ENCODE measurements at places on chromosomes 6 and 20. TPM values are rescaled to one million over a fixed set of nuclear protein-coding genes. Genes with fewer than 3 reads are reported as not detected.
A peak's percentile ranks its signal among the peaks of the same experiment; 100 is the strongest.

FOXF2 gene
- total RNA-seq: 0.61 TPM

MTG2 gene
- 26.6 TPM for total RNA-seq

MAP7 gene
- 3.3 TPM for total RNA-seq

DNAH8 gene
- total RNA-seq: not detected

KCNB1 gene
- 0.48 TPM for total RNA-seq

DNA sequence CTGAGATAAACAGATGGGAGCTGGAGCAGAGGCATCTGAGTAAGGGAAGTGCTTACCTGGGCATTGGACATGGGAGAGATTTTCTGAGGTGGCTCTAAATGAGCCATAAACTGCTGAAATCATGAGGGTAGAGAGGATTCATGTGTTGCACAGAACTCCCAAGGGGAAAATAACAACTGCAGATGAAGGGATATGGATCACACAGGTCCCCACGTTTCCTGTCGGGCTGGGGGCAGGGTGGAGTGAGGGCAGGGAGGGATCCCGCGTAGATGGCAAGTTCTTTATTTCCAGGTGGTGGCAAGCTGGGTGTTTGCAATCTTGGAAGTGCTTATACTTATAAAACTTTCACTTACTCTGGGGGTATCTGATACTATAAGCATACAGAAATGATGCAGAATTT, 422.6 kb upstream of the FLRT3 start:
- no peak overlapping the region for H3K27ac ChIP-seq
- no peaks in the 10 kb centered on the region for H3K27me3 ChIP-seq
- no peaks in the 10 kb centered on the region for H3K36me3 ChIP-seq
- H3K4me3 ChIP-seq: no peak overlapping the region
- no peaks in the 10 kb centered on the region for H3K4me1 ChIP-seq
- no peak for DNase-seq

GRCh38 chr6:66623050-66623449, 916.0 kb upstream of the EYS start:
- DNase-seq: no peak
- no peaks in the 10 kb centered on the region for H3K4me1 ChIP-seq
- H3K4me3 ChIP-seq: no peak overlapping the region
- H3K36me3 ChIP-seq: no peaks in the 10 kb centered on the region
- H3K27ac ChIP-seq: no peak overlapping the region

- H3K36me3 ChIP-seq: no peaks in the 10 kb centered on the region
- no peaks in the 10 kb centered on the region for H3K27me3 ChIP-seq
- no peaks in the 10 kb centered on the region for H3K4me1 ChIP-seq
- H3K27ac ChIP-seq: no peak overlapping the region
- no peak overlapping the region for H3K4me3 ChIP-seq
Observed at GRCh38 chr6:170268216-170269129, 22.4 kb downstream of the DLL1 start.

GRCh38 chr6:14946753-14947152, 299.1 kb upstream of the JARID2 start:
- DNase-seq: no peak
- no peak overlapping the region for H3K27ac ChIP-seq
- no peaks in the 10 kb centered on the region for H3K36me3 ChIP-seq
- no peak overlapping the region for H3K4me3 ChIP-seq
- H3K27me3 ChIP-seq: no peaks in the 10 kb centered on the region

DNA sequence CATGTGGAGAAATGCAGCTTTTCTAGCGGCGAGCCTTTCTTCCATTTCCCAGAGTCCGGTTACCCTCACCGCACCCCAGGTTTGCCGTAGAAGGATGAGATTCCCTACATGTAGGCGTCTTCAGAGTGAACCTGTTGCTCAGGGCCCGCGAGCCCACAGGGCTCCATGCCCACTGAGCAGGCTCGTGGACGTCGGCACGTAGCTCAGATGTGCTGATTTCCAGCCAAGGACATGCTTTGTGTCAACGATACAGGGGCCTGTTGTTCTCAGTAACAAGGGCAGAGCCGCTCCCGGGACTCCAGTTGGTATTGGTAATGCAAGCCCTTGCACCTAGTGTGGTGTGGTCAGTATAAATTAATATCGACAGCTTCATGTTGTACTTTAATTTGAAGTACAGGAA, 159.6 kb downstream of the MTHFD1L start:
- no peak overlapping the region for H3K4me3 ChIP-seq
- no peaks in the 10 kb centered on the region for H3K36me3 ChIP-seq
- H3K4me1 ChIP-seq: peaks cover 17% of the 10 kb centered on the region
- no peaks in the 10 kb centered on the region for H3K27me3 ChIP-seq
- no peak overlapping the region for H3K27ac ChIP-seq
- DNase-seq: no peak

DNA sequence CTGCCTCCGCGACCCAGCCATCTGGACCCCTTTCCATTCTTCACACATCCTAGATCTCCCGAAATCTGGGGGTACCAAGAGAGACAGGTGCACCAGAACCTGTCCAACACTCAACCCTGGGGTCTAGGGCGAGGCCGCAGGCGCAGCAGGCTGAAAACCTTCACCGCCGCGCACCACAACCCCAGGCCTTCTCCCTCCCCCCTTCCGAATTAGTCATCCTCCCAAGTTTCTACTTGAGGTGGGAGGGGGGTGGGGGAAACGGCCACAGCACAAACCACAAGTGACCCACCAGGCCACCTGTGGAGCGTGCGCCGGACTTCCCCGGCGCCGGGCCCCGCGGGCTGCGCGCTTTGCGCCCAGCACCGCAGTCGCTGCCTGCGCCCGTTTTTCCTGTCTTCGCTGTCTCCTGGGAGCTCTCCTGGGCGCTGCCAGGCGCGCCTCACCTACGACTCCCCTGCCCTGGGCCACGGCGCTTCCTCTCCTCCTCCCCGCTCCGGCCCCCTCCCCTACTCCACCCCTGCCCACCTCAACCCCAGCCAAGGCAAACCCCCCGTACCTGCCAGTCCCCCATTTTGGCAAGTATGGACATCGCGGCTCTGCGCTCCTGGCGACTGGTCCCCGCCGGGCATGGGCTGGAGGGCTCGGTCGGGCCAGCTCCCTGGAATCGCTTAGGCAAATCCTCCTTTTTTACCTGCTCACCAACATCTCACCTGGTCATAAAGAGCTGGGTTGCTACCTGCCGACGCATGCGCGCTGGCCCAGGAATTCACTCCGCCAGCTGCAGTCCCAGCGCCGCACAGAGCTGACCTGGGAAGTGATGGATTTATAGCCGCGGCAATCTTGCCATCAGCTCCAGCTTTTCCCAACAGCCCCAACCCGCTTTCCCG, 4.2 kb upstream of the TFAP2A start:
- H3K4me3 ChIP-seq: peak overlapping the region; percentile 33
- H3K27me3 ChIP-seq: peaks cover 98% of the 10 kb centered on the region
- H3K27ac ChIP-seq: no peak overlapping the region
- peaks cover 15% of the 10 kb centered on the region for H3K4me1 ChIP-seq

GRCh38 chr20:1811621-1812498, 83.3 kb upstream of the SIRPA start:
- peaks cover 67% of the 10 kb centered on the region for H3K4me1 ChIP-seq
- H3K36me3 ChIP-seq: no peaks in the 10 kb centered on the region
- no peak overlapping the region for H3K4me3 ChIP-seq
- H3K27ac ChIP-seq: peak overlapping the region; percentile 44

DNA sequence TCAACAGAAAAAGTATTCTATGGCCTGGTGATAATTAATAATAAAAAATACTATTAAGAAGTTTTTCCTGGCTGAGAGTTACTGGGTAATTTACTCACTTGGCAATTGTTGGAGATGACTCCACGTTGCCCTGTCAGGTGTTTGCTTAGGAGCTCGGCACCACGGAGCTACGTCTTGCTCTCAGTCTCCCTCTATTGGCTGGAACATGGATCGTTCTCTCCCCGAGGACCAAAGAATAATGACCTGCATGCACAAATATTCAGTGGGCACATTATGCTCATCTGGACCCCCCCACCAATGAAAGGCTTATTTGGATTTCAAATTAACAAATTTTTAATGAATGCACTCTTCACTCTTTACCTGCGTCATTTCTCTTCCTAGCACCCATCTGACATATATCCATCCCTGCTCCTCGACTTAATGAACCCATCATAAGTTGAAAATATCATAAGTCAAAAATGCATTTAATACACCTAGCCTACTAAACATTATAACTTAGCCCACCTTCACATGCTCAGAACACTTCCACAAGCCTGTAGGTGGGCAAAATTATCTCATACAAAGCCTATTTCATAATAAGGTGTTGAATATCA, 71.0 kb upstream of the CD83 start:
- H3K4me1 ChIP-seq: no peaks in the 10 kb centered on the region
- no peaks in the 10 kb centered on the region for H3K36me3 ChIP-seq
- no peak overlapping the region for H3K4me3 ChIP-seq
- H3K27ac ChIP-seq: no peak overlapping the region
- peaks cover 7% of the 10 kb centered on the region for H3K27me3 ChIP-seq
- no peak for DNase-seq

- DNase-seq: no peak
- no peak overlapping the region for H3K27ac ChIP-seq
- no peak overlapping the region for H3K4me3 ChIP-seq
- H3K36me3 ChIP-seq: no peaks in the 10 kb centered on the region
- no peaks in the 10 kb centered on the region for H3K27me3 ChIP-seq
Observed at GRCh38 chr20:18728165-18728869, 85.3 kb upstream of the SCP2D1 start.

GRCh38 chr6:158222066-158222465, 53.9 kb downstream of the GTF2H5 start:
- H3K36me3 ChIP-seq: no peaks in the 10 kb centered on the region
- no peaks in the 10 kb centered on the region for H3K27me3 ChIP-seq
- H3K4me3 ChIP-seq: no peak overlapping the region
- no peak overlapping the region for H3K27ac ChIP-seq
- H3K4me1 ChIP-seq: no peaks in the 10 kb centered on the region

Measured in astrocyte (in vitro differentiated cells and primary cell).